CD4-positive, alpha-beta T cell treated with Interleukin-10 for 1 hour (primary cell): ENCODE measurements at places on chromosomes 3 and 15.

- DNase-seq = no peak
Measured at GRCh38 chr3:86239946-86240345, 751.0 kb downstream of the VGLL3 start.

DNA sequence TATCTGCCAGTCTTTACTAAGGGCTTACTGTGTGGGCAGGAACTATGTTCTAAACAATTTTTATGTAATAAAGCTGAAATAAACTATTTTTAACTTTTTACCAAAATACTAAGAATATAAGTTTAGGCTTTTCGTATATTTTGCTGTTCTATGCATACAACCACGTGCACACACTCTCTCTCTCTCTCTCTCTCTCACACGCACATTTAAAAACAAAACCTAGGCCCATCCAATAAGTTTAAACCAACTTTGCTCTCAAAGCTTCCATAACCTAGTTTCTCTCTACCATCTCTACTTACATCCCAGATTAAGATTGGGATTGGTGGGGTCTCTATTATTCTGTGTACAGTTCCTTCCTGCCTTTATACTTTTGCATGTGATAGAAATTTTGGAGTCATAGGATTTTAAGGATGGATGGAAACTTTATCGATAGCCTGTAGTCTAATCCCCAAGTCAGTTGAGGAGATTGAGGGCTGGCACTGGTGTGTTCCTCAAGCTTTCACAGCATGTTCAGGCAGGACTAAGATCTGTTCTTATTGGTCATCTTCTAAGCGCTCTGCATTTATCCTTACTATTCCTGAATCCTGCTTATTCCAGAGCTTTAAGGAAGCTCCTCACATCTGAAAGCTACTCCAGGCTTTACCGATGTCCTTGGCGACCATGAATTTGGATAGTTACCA, 1.8 kb downstream of the GPR171 start:
- DNase-seq = peak; percentile 45

GRCh38 chr3:58568572-58569286, 8.5 kb downstream of the FAM107A start:
- DNase-seq = peak; percentile 62

- no peak for DNase-seq
Measured at GRCh38 chr3:148218222-148218621, 479.5 kb upstream of the AGTR1 start.
